Fibroblast of lung (primary cell): ENCODE measurements at places on chromosomes 12 and 14.

DNA sequence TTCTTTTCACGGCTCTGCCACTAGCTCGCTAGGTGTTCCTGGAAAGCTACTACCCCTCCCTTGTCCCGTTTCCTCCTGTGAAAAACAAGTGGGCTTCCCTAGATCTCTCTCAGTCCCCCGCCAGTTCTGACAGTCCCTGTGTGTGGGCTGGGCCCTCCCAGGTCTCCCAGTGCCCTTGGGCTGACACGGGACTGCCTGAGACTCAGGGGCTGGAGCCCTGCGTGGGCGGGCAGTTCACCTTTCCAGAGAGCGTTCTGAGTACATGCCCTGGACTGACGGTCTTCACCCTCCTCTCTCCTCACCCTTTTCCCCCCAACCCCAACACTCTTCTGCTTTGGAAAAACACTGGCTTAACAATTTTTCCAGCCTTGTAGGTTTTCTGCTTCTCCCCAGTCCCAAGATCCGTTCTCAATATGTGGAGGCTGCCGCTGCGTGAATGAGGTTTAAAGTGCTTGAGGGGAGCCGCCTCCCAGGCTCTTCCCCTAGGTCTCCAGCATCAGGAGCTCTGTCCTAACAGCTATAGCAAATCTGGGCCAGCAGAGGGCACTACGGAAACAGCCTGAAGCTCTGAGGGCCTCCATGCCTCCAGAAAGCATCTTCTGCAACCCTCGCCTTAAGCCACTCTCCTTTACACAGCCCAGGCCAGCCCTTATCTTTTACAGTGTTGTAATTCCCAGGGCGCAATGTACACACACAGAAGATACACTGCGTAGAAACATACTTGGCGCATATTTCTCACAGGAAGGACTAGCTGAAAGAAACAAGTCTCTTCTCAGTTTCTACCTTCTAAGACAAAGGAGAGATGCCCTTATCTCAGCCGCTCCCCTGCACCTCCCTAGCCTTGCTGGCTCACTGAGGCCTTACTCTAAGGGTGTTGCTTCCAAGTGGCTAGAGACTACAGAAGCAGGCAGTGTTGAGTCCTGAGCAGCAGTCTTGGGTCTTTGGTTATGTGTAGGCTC, 10.4 kb upstream of the DCD start:
- no peak overlapping the region for H3K27ac ChIP-seq
- DNase-seq: no peak

DNA sequence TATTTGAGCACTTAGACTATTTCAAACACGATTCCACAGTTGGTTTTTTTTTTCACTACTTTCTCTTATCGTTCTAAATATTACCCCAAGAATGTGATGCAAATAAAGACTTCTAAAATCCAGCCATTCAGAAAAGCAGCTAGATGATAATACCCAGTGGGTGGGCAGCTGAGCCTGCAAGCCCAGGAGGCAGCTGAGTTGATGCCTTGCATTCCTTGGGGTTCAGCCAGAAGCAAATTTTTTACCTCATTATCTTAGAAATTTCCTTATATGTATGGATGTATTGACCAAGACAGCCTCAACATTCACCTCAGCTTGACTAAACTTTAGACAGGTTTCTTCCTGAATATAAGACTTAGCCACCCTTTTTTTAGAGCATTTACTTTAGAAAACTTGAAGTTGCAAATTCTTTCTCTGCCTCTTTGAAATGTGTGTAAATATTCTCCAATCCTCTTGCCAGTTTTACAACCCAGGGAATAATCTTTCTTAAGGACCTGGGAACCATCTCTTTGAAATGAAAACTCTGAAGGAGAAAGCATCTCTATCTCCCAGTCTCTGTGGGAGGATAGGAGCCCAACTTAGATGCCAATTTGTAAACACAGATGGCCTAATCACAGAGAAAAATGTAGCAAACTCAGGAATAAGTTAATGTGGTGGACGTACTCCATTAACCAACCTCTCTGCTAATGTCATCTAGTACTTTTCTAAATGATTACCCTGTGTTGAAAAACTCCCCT, 52.2 kb upstream of the ANP32D start:
- H3K4me3 ChIP-seq: no peak overlapping the region
- no peaks in the 10 kb centered on the region for H3K4me1 ChIP-seq
- no peaks in the 10 kb centered on the region for H3K27me3 ChIP-seq
- no peak overlapping the region for H3K27ac ChIP-seq

DNA sequence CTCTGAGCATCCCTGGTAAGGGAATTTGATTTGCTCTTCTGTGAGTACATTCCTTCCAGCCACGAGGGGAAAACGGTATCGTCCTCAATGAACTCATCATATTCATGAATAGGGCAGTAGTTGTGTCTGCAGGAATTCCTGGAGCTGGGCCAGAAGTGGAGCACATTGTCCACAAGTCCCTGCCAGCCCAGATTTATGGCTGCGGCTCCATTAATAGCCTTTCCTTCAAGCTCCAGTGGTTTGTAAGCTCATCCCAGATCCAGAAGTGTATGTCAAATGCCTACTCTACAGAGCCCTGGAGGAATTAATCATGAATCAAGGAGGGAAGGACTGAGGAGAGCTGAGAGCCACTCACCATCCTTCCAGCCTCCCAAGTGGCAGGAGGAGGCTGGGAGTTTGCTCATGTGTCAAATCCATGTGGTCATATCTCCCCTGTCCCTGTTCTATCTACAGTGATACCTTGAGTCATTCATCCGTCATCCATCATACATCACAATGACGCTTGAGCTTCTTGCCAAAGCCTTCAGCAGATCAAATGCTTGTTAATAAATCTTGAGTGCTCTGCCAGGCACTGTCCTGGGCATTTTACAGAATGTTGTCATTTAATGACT, 65.5 kb downstream of the SVOP start:
- H3K27me3 ChIP-seq: no peaks in the 10 kb centered on the region
- peak; percentile 46 for DNase-seq
- H3K4me1 ChIP-seq: no peaks in the 10 kb centered on the region
- no peak overlapping the region for H3K27ac ChIP-seq

DNA sequence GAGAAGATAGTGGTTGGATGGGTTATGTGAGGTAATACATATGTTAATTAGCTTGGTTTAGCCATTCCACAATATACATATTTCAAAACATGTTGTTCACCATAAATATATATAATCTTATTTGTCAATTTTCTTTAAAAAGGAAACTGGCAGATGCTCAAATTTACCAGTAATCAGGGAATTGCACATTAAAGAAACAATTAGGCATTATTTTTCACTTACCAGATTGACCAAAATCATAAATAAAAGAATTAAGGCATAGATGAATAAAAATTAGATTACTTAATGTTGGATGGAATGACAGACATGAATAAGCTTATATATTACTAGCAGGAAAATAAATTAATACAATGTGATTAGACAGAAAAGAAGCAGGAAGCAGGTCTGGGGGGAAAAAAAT, 147.2 kb downstream of the PLEKHA5 start:
- no peak overlapping the region for H3K4me3 ChIP-seq
- H3K27me3 ChIP-seq: no peaks in the 10 kb centered on the region
- peaks cover 5% of the 10 kb centered on the region for H3K4me1 ChIP-seq
- H3K36me3 ChIP-seq: no peaks in the 10 kb centered on the region
- DNase-seq: no peak

DNA sequence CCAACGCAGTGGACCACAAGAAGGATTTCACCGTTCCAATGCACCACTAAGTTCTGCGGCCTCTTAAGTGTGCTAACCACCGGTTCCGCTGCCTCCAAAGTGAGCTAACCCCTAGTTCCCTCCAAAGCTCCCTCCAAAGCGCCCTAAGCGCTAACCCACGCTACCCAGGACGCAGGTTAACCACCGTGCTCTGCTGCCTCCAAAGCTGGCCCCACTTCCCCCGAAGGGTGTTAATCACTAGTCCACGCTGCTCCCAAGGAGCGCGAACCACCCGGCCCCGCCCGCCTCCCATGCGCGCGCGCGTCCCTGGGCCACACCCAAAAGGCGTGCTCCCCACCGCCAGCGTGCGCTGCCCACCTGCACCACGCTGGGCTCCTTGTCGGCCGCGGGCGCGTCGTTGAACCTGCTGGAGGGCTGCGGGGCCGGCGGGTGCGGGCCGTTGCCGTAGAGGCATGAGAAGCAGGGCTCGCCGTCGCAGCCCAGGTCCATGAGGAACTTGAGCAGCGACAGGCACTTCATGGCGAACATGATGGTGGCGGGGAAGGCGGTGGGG, 11.7 kb downstream of the FAM181A start:
- no peaks in the 10 kb centered on the region for H3K27me3 ChIP-seq
- no peaks in the 10 kb centered on the region for H3K4me1 ChIP-seq
- H3K36me3 ChIP-seq: no peaks in the 10 kb centered on the region
- no peak overlapping the region for H3K27ac ChIP-seq
- DNase-seq: no peak

DNA sequence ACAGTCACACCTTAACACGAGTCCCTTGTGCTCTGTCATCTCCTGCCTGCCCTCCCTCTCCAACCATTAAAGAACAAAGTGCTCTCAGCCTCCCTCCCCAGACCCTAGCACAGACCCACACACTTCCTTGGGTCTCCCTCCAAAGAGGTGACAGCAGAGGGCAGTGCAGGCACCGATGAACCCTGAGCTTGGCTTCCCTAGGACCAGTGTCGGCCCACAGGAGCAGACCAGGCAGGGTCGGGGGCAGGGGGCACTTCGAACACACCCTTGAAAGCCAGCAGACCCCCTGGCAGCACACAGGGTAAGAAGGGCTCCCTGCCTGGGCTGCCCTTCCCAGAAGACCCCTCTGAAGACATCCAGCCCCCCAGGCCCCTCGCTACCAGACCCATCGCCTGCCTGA, 7.0 kb downstream of the CDK2AP1 start:
- H3K27me3 ChIP-seq: no peaks in the 10 kb centered on the region
- H3K4me3 ChIP-seq: no peak overlapping the region
- H3K27ac ChIP-seq: no peak overlapping the region
- H3K4me1 ChIP-seq: peaks cover 5% of the 10 kb centered on the region
- no peak for DNase-seq
- peaks cover 29% of the 10 kb centered on the region for H3K36me3 ChIP-seq

DNA sequence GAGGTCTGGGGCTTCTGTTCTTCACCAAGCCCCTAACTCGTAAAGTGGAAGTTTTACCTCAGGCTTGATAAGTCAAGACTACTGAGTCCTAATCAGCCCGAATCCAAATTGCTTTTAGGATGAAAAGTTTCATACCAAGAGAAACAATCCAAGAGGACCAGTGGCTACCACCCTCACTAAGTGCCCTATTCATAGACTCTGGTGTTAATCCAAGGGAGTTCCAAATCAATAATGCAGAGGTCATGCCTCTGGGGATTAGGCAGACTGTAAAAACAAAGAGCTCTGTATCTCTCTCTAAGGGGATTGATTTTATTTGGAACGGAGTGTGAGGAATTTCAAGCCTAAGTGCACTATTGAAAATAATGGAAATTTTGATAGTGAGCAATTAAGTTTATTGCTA, 76.3 kb upstream of the LMNTD1 start:
- DNase-seq: no peak
- H3K4me1 ChIP-seq: no peaks in the 10 kb centered on the region
- H3K36me3 ChIP-seq: no peaks in the 10 kb centered on the region

GRCh38 chr14:64400829-64401459, 12.8 kb downstream of the MTHFD1 start:
- no peaks in the 10 kb centered on the region for H3K4me1 ChIP-seq
- H3K27ac ChIP-seq: no peak overlapping the region
- no peaks in the 10 kb centered on the region for H3K27me3 ChIP-seq
- no peak overlapping the region for H3K4me3 ChIP-seq

GRCh38 chr12:8554451-8555195, 13.9 kb upstream of the CLEC4E start:
- peak; percentile 60 for DNase-seq
- no peak overlapping the region for H3K27ac ChIP-seq
- no peaks in the 10 kb centered on the region for H3K36me3 ChIP-seq
- H3K4me3 ChIP-seq: no peak overlapping the region

- peaks cover 9% of the 10 kb centered on the region for H3K4me1 ChIP-seq
- H3K27me3 ChIP-seq: no peaks in the 10 kb centered on the region
- H3K36me3 ChIP-seq: no peaks in the 10 kb centered on the region
- no peak overlapping the region for H3K27ac ChIP-seq
- DNase-seq: no peak
These were observed 286.9 kb downstream of the ERC1 start for GRCh38 chr12:1277905-1278304.

- no peak overlapping the region for H3K27ac ChIP-seq
- DNase-seq: no peak
- peaks cover 14% of the 10 kb centered on the region for H3K36me3 ChIP-seq
- H3K4me3 ChIP-seq: no peak overlapping the region
- peaks cover 17% of the 10 kb centered on the region for H3K4me1 ChIP-seq
- H3K27me3 ChIP-seq: no peaks in the 10 kb centered on the region
These were observed 95.2 kb downstream of the LGMN start for GRCh38 chr14:92653162-92653651.

DNA sequence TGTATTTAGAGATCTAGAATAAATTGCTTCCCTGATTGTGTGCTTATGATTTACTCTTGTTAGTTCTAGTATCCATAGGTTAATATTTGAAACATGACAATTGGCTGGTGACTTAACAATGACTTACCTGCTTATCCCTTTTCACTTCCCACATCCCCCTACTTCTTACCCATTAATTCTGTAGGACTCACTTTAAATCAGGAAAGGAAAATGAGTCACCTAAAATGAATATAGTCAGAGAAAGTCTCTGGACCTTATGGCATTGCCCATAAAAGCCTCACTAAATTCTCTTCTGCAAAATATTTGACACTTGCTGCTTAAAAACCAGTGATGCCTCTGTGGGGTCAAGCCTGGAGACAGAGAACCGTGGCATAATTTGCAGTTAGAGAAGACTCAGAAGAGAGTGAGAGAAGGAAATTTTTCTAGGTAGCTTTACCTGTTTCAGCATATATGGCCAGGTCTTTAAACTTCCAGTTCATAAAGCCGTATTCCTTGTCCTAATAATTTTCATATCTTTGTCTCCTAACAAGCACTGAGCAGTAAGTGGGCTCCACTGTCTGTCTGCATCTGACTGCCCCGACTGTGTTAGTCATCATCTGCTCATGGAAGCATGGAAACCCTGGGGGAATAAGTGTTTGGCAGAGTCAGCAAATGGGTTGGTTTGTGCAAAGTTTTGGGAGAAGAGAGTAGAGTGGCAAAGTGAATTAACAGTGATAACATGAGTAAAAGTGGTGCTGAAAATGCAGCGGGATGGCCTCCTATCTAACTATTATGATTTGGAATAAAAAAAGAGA, 294.4 kb downstream of the AKAP6 start:
- DNase-seq: no peak
- peaks cover 2% of the 10 kb centered on the region for H3K4me1 ChIP-seq
- no peaks in the 10 kb centered on the region for H3K36me3 ChIP-seq
- no peak overlapping the region for H3K27ac ChIP-seq
- no peaks in the 10 kb centered on the region for H3K27me3 ChIP-seq

DNA sequence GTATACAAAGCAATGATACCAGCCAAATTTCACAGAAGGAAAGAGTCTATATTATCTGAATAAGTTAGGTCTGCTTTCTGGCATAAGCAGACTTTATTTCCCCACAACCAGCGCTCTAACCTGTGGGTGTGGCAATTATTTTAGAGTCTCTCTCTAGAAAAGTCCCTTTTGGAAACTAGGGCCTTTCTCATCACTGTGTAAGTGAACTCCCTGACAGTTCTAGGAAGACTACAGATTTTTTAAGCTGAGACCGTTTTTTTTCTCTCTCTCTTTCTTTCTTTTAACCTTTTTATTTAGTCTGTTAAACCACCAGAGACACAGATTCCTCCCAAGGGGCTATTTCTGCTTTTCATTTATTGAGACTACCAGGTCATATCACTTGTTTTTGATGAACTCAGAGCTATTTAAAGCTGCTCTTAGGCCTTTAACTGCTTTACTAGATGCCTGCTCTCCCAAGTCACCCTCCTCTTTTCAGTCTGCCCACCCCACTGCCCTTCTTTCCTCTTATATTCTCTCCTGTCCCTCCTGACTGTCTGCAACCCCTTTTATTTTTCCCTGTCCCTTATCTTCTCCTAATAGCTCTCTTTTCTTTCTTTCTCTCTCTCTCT, 69.2 kb upstream of the ARHGAP5 start:
- no peak overlapping the region for H3K4me3 ChIP-seq
- H3K4me1 ChIP-seq: peaks cover 3% of the 10 kb centered on the region
- no peak for DNase-seq
- no peaks in the 10 kb centered on the region for H3K27me3 ChIP-seq
- H3K27ac ChIP-seq: no peak overlapping the region
